H4 (cell line): ENCODE measurements at places on chromosomes 7 and 10.
A peak's percentile ranks its signal among the peaks of the same experiment; 100 is the strongest.

- DNase-seq = no peak
Measured at GRCh38 chr10:110642204-110643034, 1.7 kb upstream of the RBM20 start.

GRCh38 chr10:32317795-32318357, 29.1 kb downstream of the EPC1 start:
- no peak for DNase-seq

DNA sequence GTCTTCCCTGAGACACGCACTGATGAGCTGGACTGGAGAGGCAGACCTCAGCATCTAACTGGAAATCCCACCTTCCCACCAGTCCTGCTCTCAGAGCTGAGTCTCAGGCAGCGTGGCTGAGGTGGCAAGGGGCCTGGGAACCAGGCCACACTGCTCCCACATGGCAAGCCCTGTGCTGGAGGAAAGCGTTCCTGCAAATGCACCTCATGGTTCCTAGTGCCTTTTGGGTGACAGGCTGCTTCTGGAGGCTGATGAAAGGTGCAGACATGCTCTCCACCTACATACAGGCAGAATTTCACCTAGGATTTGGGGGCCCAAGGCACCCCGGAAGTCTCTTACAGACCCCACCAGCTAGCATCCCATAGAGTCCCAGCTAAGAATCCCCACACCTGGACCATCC, 432.9 kb upstream of the FOXK1 start:
- no peak for DNase-seq

- DNase-seq = peak; percentile 6
Measured at GRCh38 chr10:98664329-98665042, 217.8 kb upstream of the HPS1 start.

DNA sequence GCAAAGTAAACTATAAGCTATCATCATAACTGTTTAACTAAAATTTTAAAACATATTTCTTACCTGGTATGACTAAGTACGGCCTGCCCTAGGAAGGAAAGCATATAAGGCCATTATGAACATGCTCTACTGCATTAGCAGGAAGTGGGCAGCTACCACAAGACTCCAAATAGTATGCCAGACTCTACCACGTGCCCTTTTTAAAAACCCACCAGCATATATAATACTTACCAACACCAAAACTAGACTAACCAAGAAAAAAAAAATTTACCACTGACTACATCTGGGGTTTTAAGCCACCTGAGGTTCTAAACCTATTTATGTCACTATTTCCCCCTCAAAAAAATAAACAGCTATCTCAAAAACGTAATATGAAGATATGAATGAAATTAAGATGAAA, 30.1 kb downstream of the NUDCD3 start:
- peak; percentile 64 for DNase-seq

DNA sequence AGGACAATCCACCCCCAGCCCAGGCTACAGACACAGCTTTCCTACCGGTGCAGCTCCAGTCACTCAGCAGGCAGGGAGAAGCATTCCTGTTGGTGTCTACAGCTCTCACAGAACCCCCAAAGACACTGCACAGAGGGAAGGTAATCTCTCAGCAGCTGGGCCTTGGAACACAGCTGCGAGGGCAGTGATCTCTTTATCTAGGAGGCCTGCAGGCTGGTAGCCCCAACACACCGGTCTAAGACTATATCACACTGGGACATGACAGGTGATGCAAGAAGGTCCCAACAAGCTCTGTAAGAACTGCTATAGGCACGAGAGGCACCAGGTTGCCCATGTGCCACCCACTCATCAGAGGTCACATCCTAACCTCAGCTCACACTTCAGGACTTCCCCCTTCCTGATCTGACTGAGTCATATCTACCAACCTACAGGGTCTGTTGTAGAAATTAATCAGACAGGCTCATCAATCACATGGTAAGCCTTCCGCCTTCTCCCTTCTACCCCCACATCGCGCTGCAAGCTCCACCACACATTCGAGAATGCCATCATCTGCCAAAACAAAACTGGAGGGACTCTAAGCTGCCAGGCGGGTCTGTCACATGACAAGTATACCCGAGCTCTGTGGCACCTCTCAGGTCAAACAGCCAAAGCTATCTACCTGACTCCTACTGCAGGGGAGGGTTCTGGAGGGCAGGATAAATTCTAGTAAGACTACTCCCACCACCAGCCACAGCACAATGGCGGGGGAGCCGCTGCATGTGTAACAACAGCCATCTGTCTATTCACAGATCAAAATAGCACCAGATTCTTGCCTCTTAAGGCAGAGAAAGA, 26.1 kb downstream of the FAM53B start:
- DNase-seq = no peak

DNA sequence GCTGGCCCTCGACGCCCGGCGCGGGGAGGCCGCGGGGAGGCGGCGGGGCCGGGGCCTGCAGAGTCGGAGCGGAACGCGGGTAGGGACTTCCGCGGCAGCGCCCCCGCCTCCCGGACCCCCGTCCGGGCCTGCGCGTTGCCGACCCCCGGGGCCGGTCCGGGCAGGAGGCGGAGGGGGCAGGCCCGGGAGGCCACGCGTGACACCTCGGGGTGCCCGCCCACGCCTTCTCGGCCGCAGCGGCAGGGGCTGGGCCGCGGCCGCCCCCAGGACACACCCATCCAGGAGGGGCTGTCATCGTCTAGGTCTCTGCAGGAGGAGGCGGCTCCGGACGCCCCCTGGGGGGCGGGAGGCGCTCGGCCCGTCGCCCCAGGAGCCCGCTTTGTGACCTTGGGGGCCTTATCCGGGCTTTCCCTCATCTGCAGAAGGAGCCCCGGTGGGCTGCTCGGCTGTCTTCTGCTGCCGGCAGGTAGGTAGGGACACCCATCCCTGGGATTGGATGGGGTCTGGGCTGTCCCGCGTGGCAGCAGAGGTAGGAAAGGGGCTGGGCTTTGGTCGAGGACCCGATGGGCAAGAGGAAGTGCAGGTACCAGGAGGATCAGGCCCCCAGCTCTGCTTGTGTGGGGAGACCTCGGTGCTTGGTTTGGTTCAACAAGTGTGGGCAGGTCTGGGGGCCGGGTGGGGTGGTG, 569 bp downstream of the ZNF316 start:
- no peak for DNase-seq

GRCh38 chr10:24622781-24623301, 100.8 kb downstream of the ARHGAP21 start:
- no peak for DNase-seq

DNA sequence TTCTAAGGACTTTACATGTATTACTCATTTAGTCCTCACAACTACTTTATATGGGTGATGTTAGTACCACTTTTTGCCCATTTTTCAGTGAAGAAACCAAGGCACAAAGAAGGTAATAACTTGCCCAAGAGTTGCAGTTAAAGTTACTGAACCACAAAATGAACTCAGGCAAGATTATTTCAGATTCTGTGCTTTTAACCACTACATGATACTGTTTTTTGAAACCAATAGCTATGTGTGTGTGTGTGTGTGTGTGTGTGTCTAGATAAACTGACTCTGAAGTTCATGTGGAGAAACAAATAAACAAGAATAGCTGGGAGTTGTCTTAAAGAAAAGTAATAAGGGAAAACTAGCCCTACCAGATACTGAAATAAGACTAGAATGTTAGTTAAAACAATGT, 60.8 kb upstream of the OIT3 start:
- DNase-seq = no peak

DNA sequence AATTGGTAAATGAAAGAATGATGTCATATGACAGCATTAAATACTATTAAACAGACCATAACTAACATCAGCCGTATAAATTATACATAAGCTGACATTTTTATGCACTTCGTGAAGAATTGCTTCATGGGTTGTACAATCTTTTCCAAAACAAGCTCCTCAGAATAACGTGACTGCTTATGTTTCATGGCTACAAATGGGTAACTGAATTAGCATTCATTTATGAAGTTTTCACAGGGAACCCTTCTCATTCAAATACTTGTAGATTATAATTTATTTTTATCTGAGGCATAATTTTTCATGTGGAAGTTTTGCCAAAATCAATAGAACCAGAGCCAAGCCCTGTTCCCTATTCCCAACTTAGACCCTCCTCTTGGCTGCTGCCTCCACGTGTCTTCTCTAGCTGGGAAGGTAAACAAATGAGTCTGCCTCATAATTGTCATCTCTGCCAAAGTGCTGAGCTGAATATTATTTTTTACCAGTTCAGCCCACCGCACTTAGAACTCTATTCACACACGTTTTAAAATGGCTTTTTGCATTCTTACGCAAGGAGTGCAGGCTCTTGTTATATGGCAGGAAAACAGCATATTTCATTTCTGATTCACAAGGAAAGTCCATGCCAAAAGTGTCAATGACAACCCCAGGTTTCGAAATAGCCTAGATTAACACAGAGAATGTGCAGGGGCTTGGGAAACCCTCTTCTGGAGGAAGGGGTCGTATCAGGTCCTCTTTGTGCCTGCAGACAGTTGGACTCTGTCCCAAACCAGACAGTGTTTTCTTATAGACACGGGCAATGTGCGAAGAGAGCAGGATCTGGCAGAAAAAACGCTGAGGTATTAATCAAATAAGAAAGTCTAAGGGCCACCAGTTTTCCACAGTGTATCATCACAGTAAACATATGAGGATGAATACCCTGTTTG, 370.7 kb upstream of the MGMT start:
- DNase-seq = peak; percentile 45

- DNase-seq = no peak
Measured at GRCh38 chr7:14747701-14748100, 154.8 kb downstream of the DGKB start.

GRCh38 chr10:95653895-95654294, 2.6 kb downstream of the ALDH18A1 start:
- no peak for DNase-seq

DNA sequence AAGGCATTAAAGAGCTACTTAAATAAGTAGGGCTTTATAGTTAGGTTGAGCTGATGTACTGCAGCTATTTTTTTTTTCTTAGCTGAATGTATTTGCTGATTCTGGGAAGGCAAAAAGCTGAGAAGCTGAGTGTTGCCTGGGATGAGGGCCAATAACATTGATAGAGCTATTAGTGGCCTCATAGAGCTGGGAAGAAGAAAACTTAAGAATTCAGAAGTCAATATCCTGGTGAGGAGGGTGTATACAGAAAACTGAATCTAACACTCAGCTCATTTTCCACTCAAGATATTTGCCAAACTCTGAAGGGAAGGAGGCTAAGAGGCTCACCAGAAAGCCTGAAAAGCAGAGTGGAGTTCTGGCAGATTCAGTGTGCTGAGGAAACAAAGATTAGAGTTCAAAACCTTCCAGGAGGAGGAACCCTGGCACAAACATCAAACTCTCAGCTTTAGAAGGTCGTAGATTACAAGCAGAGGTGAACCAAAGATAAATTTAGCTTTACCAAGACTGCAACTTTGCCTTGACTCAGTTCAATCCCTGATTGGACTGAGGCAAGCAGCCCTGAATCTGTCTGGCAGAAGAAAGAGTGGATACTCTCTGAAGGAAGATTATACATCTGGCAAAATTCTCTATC, 11.3 kb downstream of the PPP1R3C start:
- DNase-seq = no peak

DNA sequence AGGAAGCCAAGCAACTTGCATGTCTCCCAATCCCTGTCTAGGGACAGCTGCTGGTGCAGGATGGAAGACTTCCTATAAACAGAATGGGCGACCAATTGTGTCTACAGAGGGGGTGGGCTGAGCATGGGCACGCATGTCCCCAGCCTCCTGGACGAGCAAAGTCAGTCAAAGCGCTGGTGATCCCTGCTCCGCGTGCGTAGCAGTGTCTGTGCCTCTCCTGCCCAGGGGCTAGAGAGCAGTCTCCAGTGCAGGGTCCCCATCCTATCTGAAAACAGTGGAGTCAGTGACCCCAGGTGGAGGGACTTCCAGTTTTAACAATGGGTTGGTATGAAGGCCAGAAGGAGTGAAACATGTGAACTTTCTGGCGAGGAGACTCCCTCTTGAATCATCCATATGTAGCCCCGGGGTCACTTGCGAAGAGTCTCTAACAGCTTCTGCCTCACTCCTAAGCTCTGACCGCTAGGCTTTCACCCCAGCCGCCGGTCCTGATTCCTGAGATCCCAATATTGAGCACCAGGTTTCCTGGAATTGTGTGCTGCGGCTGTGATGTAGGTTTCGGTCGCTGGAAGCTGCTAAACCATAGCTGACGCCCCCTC, 714 bp upstream of the CASP2 start:
- no peak for DNase-seq

DNA sequence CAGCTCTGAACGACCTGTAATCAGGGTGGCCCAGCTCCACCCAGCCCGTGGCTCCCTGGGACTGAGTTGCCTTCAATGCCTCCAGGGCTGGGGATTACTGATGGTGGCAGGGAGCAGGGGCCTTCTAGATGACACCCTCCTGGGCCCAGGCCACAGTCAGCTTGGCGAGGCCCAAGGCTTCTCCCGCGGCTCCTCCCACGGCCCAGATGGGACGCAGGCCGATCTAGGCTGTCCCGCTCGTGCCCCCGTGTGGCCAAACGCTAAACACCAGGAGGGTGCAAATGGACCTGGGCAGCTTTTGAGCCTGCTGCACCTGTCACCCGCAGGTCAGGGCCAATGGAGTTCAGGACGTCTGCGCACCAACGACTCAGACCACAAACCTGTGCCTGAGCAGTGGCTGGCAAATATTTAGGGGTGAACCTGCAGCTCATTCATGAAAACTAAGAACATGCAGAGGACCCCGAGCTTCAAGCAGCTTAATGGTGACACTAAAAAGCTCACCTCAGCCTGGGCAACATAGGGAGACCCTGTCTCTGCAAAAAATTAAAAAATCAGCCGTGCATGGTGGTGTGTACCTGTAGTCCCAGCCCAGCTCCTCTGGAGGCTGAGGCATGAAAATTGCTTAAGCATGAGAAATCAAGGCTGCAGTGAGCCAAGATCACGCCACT, 43.2 kb downstream of the ASB13 start:
- peak; percentile 58 for DNase-seq

GRCh38 chr7:91847876-91848588, 32.5 kb downstream of the MTERF1 start:
- DNase-seq = no peak

DNA sequence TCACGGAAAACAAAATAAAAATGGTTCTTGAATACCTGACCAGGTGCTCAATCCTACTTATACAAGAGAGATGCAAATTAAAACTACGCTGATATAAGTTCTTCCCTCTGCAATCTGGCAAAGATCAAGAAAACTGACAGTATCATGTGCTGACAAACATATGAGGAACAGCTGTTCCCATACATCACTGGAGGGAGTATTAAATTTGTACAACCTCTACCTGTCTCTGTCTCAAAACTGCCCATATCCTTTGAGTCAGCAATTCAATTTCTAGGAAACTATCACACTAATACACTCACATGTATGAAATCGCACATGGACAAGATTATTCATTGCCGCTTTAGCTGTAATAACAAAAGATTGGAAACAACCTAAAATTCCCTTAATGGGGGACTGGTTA, 11.0 kb upstream of the IL6 start:
- no peak for DNase-seq

GRCh38 chr7:28423918-28424514, 11.7 kb downstream of the CREB5 start:
- DNase-seq = no peak

GRCh38 chr7:151134743-151135524, 32.6 kb downstream of the GBX1 start:
- no peak for DNase-seq

GRCh38 chr7:15648461-15648961, 38.0 kb downstream of the MEOX2 start:
- DNase-seq = no peak

GRCh38 chr10:91579329-91579985, 53.4 kb downstream of the PPP1R3C start:
- no peak for DNase-seq
